Spinal cord (tissue), 10 donors: ENCODE measurements at places on chromosomes 11 and 22. TPM values are rescaled to one million over a fixed set of nuclear protein-coding genes. Genes with fewer than 3 reads are reported as not detected.

Gene A4GALT
- 5.0 TPM for total RNA-seq

Gene RAG1
- 1.3 TPM for total RNA-seq

Gene MYEOV
- total RNA-seq = not detected

Gene SPTBN2
- 69.9 TPM for total RNA-seq

Gene ADAMTS15
- 14.0 TPM for total RNA-seq

Gene POTEH
- total RNA-seq = not detected

Gene TCN1
- total RNA-seq = 7.0 TPM

Gene NRGN
- total RNA-seq = 1.5 TPM

Gene NPTXR
- total RNA-seq = 12.0 TPM

- peaks cover 12% of the 10 kb centered on the region for H3K4me1 ChIP-seq
- H3K4me3 ChIP-seq = no peak overlapping the region
- no peak overlapping the region for H3K27ac ChIP-seq
- DNase-seq = no peak
- H3K36me3 ChIP-seq = no peaks in the 10 kb centered on the region
- no peaks in the 10 kb centered on the region for H3K27me3 ChIP-seq
These were observed 14.5 kb downstream of the CSRP3 start for GRCh38 chr11:19187114-19187832.

DNA sequence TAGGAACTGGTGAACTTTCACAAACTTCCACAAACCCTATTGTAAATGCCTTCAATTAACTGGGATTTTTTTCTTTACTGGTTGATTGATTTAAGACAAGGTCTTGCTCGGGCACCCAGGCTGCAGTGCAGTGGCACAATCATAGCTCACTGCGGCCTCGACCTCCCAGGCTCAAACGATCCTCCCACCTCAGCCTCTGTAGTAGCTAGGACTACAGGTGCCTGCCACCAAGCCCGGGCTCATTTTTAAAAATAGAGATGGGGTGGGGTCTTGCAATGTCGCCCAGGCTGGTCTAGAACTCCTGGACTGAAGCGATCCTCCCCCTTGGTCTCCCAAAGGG, 35.7 kb upstream of the POLA2 start:
- H3K4me1 ChIP-seq = peaks cover 14% of the 10 kb centered on the region
- no peak for DNase-seq
- H3K27me3 ChIP-seq = peaks cover 17% of the 10 kb centered on the region
- H3K36me3 ChIP-seq = peaks cover 3% of the 10 kb centered on the region

DNA sequence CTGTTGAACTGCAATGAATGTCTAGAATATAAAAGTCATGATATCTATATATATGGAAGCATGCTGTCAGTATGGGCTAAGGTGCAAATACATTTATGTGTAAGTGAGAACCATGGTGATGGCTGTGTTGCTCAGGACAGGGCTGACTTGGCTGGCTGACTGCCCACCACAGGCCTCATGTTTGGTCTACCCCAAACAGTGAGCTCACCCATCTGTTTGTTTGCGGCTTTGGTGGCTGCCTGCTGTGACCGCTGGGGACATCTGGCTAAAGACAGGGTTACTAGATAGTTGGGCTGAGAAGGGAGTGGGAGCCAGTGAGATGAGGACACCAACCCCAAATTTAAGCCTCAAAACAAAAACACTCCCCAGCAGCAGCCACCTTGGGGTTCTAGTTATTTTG, 6.3 kb downstream of the CD44 start:
- H3K27me3 ChIP-seq = no peaks in the 10 kb centered on the region
- H3K4me3 ChIP-seq = no peak overlapping the region
- H3K4me1 ChIP-seq = peaks cover 10% of the 10 kb centered on the region
- no peak overlapping the region for H3K27ac ChIP-seq

DNA sequence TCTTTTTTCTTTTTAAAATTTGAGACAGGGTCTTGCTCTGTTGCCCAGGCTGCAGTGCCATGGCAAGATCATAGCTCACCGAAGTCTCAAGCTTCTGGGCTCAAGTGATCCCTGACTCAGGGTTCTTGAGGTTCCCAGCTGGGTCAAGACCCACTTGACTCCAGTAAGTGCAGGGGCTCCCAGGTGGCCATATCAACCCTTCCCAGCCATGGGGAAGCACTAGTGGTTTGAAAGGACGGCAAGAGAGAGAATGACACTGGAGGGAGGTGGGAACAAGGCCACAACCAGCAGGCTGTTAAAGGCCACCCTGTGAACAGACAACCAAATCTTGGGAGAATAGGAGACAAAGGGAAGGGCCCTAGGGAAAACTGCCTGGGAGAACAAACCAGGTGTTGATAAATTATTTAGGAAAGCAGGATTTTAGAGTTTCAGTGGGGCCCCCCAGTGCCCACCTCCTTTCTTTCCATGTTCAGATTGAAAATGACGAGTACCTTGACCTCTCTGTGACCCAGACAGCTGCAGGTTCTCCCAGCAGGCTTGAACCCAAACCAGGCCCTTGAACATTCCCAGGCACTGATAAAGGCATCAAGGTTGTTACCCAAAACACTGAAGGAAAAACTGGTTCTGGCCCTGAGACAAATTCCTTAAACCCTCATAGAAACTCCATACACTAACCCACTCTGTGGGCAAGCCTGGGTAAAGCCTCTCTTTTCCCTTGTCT, 28.8 kb downstream of the KLHL22 start:
- DNase-seq = no peak
- peaks cover 6% of the 10 kb centered on the region for H3K4me1 ChIP-seq
- H3K4me3 ChIP-seq = no peak overlapping the region
- H3K36me3 ChIP-seq = peaks cover 62% of the 10 kb centered on the region
- no peak overlapping the region for H3K27ac ChIP-seq

- no peak for DNase-seq
- no peaks in the 10 kb centered on the region for H3K4me1 ChIP-seq
- H3K36me3 ChIP-seq = no peaks in the 10 kb centered on the region
- no peak overlapping the region for H3K27ac ChIP-seq
- no peak overlapping the region for H3K4me3 ChIP-seq
These were observed 100.0 kb downstream of the TMEM135 start for GRCh38 chr11:87137711-87138110.

- H3K36me3 ChIP-seq = no peaks in the 10 kb centered on the region
- H3K4me3 ChIP-seq = no peak overlapping the region
- no peaks in the 10 kb centered on the region for H3K4me1 ChIP-seq
- no peaks in the 10 kb centered on the region for H3K27me3 ChIP-seq
- no peak overlapping the region for H3K27ac ChIP-seq
These were observed 7.5 kb upstream of the HTR3A start for GRCh38 chr11:113967361-113967760.
